ENCODE measurements at places on chromosomes 4 and X.

DNA sequence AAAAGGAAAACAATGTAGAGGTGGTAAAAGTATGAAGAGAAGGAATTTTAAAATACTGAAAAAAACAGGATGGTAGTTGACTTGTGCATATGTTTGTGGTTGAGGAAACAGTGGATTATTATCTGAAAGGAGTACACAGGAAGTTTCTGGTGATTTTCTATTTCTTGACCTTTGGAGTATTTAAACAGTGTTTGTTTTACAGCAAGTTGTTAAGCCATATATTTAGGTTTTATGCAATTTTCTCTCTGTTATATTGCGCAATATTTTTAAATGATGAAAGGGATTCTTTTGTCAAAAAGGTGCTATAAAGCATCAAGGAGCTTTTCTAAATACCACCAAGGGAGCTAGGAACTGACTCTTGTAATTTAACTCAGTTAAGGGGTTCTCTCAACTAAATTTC, 343.1 kb upstream of the MAOA start:
- DNase-seq: no peak

GRCh38 chrX:39652336-39652735, 445.4 kb downstream of the BCOR start:
- no peak for DNase-seq

DNA sequence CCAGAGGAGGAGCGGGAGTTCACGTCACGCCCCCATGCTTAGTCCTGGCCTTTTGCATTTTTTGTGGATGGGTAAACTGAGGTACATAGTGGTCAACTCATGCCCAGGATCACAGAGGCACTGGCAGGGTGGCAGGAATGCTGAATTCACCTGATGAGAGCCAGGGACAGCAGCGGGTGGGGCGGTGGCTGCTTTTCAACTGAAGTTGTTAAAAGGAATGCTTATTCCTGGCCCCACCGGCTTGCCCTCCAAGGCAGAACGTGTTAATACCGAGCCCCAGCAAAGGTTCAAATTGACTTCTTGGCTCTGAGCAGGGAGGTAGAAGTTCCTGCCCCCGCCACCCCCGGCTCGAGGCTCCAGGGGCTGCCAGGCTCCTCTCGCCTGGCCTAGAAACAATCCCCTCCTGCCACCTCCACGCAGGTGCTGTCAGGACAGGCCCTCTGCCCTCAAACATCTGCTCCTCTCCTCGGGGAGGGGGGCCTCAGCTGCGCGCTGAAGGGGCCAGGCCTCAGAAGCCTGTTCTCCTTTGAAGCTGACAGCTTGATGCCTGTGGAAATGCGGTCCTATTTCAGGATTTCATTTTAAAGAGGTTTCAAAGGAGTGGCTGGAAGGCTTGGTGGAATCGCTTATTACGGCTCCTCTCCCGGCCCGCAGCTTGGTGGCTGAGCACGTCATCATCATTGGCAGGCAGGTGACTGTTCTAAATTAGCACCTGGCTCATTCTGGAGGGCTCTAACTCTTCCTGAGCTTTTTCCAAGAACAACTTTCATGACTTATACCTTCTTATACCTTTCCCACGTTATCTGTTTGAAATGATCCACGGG, 93.0 kb downstream of the PHKA2 start:
- no peak for DNase-seq

- no peak for DNase-seq
Observed at GRCh38 chr4:42123071-42123644, 29.3 kb downstream of the BEND4 start.

DNA sequence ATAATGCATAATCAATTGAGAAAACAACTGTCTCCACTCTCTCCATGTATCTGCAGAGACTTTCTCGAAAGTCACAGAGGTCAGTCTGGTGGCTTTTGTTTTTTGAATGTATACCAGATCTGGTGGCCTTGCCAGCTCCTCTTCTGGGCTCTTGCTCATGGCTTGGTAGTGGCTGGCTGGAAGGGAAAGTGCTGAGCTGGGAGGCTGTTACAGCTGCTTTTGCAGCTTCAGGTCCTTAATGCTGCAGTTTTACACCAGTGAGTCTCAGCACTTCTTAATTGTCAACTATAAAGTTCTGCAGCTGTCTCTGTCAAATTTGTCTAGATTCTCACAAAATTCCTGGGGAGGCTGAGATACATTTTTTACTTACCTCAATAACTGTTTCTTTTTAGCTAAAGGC, 390.0 kb downstream of the GRXCR1 start:
- no peak for DNase-seq

DNA sequence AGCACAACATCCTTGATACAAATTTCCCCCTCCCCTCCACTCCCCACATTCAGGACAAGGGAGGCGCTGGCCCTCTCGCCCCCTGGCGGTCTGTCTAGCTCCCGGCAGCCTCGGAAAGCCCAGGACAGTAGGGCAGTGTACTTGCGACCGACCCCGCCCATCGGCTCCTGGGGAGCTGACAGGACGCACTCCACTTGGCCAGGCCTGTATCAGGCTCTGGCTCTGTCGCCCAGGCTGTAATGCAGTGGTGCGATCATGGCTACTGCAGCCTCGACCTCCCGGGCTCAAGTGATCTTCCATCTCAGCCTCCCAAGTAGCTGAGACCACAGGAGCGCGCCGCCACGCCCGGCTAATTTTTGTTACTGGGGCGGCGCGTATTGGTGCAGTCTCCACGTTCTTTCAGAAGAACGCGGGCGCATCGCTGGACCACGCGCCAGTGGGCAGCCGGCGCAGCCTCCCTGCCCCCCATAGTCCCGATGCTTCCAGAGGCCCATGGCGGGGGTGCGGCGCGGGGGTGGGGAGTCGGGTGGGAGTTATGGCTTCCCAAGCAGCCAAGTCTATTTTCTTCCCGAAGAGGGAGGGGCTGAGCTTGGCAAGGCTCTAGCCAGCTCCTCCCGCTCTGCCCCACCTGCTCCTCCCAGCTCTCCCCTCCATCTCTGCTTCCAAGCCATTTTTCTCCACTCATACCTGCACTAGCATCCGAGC, 7.8 kb upstream of the AKAP14 start:
- DNase-seq: no peak

- DNase-seq: no peak
Observed at GRCh38 chr4:161577579-161578301, 586.1 kb downstream of the FSTL5 start.

GRCh38 chr4:53355930-53356521, 9.8 kb downstream of the SCFD2 start:
- DNase-seq: no peak

- DNase-seq: no peak
Observed at GRCh38 chrX:103614999-103615398, 7.2 kb downstream of the TCEAL3 start.

- DNase-seq: no peak
Observed at GRCh38 chrX:119398587-119398973, 556 bp upstream of the SLC25A43 start.

- DNase-seq: no peak
Observed at GRCh38 chr4:3067473-3068001, 6.8 kb downstream of the HTT-AS start.

DNA sequence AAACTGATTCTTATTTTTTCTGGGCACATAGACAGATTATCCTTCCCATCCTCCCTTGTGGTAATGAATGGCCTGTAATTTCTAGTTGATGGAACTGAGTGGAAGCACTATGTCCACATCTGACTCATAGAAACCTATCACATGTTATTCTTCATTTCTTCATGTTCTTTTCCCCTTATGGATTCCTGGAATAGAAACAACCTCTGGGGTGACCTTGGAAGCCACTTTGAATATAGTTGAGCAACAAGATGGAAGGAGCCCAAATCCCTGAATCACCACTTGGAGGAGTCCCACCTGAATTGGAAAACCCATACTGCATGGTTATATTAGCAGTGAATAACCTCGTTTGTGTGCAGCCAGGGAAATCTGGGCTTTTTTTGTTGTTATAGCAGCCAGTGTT, 137.8 kb downstream of the MID1IP1 start:
- no peak for DNase-seq

DNA sequence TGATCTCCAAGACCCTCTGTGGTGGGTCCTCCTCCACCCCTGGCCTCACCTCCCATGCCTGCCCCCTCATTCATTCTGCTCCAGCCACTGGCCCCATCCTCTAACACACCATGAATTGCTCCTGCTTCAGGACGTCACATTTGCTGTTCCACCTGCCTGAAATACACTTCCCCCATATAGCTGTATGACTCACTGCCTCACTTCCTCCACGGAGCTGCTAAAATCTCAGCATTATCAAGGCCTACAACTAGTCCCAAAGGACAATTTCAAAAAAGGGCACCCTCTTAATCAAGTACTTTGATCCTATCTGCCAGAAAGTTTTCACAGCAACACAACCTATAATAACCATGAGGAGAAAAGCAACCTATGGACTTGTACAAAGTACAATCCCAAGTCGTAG, 43.6 kb upstream of the PHOX2B start:
- no peak for DNase-seq

Data from neuronal stem cell (in vitro differentiated cells).